ENCODE measurements at places on chromosomes 6 and 20.

DNA sequence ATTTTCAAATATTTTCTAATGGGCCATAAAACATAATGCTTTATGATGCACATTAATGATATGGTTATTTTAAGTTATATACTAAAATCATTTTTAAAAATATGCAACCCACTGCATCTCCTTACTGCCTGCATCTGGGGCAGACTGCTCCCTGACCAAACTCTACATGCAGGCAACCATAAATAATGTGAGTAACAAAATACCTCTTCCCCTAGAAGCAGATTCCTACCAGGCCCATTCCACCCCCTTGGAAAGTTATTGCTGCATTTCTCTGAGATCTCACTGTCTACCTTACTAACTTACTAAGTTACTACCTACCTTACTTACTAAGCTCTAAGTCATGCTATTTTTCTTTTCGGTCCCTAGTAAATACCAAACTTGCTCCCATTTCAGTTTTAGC lies 71.8 kb downstream of the ATG5 start:
- no peaks in the 10 kb centered on the region for H3K36me3 ChIP-seq
- DNase-seq, result no peak
- no peaks in the 10 kb centered on the region for H3K4me1 ChIP-seq
- no peaks in the 10 kb centered on the region for H3K27me3 ChIP-seq
- no peak overlapping the region for H3K4me3 ChIP-seq

- no peak overlapping the region for H3K4me3 ChIP-seq
- DNase-seq, result no peak
- no peaks in the 10 kb centered on the region for H3K27me3 ChIP-seq
- no peak overlapping the region for H3K27ac ChIP-seq
Measured at GRCh38 chr6:3719462-3720308, 31.8 kb downstream of the PXDC1 start.

DNA sequence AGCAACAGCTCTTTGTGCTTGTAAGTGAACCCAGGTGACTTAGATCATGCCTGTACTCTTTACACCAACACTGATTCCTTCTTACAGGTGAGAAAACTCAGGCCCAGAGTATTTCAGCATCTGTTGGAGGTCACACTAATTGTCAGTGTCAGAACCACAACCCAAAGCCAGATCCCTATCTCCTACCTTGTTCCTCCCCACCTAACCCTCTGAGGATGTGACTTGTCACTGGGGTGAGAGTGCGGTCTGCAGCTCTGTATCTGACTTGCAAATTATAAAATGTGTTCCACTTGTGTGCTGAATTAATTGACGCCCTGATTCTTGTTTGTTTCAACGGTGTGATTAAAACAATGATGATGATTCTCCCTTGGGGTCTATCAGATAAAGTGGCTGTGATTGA lies 232.5 kb upstream of the KCNG1 start:
- peaks cover 4% of the 10 kb centered on the region for H3K27me3 ChIP-seq
- no peaks in the 10 kb centered on the region for H3K4me1 ChIP-seq
- H3K36me3 ChIP-seq, result no peaks in the 10 kb centered on the region
- H3K4me3 ChIP-seq, result no peak overlapping the region
- DNase-seq, result no peak
- H3K27ac ChIP-seq, result no peak overlapping the region

- no peak for DNase-seq
- no peaks in the 10 kb centered on the region for H3K27me3 ChIP-seq
- no peaks in the 10 kb centered on the region for H3K36me3 ChIP-seq
- no peaks in the 10 kb centered on the region for H3K4me1 ChIP-seq
- no peak overlapping the region for H3K27ac ChIP-seq
- no peak overlapping the region for H3K4me3 ChIP-seq
Measured at GRCh38 chr20:33475381-33476152, 14.3 kb upstream of the CBFA2T2 start.

GRCh38 chr6:90385759-90386313 lies 89.2 kb upstream of the BACH2 start:
- no peak overlapping the region for H3K27ac ChIP-seq
- DNase-seq, result no peak
- peaks cover 13% of the 10 kb centered on the region for H3K4me1 ChIP-seq
- H3K36me3 ChIP-seq, result no peaks in the 10 kb centered on the region
- H3K27me3 ChIP-seq, result no peaks in the 10 kb centered on the region

DNA sequence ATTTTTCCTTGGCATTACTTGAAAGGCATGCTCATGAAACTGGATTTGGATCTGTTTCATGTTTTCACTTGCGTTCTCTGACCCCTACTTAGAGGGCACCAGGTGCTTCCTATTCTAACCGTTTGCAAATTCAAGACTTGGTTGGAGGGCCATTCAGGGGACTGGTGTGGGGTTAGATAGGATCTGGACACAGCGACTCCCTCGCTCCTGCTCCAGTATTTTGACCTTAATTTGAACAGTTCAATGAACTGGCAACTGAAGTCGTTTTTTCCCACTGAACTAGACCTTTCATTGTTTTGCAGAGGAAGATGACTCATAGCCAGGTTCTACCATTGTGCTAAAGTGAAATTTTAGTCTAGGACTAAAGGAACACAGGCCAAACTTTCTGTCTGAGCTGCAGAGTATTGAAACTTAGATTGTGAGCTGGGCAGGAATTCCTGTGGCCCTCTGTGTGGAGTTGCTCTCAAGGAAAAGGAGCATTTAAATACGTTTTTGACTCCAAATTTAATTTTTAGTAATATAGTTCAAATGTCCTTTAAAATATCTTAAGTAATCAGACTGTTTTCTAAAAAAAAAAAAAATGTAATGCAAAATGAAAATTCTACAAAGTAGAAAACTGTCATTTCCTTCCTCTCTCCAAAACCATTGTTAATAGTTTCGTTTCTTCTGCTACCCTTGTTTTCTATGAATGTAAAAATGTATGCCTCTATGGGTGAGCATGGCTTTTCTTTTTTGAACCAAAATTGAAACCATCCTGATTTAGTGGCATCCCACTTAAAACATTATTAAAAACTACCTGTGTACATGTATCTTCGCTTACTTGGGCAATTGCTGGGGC lies 64.8 kb downstream of the UTRN start:
- H3K27me3 ChIP-seq, result no peaks in the 10 kb centered on the region
- H3K27ac ChIP-seq, result peak overlapping the region; percentile 40
- H3K36me3 ChIP-seq, result no peaks in the 10 kb centered on the region
- peaks cover 88% of the 10 kb centered on the region for H3K4me1 ChIP-seq

DNA sequence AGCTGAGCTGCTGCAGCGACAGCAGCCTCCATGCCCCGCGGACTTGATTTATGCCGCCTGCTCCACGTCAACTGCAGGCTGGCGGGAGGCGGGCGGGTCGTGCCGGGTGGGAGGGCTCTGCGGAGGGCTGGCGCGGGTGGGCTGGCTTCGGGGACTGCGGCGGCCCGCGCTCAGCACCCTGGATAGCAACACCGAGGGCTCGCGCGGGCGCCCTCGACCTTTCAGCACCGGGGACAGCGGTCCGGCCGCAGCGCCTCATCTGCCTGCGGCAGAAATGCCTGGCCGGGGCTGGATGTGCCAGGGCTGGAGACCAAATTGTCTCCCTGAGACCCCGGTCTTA lies 792 bp downstream of the SNAP25 start:
- H3K4me3 ChIP-seq, result no peak overlapping the region
- H3K27me3 ChIP-seq, result peaks cover 11% of the 10 kb centered on the region

DNA sequence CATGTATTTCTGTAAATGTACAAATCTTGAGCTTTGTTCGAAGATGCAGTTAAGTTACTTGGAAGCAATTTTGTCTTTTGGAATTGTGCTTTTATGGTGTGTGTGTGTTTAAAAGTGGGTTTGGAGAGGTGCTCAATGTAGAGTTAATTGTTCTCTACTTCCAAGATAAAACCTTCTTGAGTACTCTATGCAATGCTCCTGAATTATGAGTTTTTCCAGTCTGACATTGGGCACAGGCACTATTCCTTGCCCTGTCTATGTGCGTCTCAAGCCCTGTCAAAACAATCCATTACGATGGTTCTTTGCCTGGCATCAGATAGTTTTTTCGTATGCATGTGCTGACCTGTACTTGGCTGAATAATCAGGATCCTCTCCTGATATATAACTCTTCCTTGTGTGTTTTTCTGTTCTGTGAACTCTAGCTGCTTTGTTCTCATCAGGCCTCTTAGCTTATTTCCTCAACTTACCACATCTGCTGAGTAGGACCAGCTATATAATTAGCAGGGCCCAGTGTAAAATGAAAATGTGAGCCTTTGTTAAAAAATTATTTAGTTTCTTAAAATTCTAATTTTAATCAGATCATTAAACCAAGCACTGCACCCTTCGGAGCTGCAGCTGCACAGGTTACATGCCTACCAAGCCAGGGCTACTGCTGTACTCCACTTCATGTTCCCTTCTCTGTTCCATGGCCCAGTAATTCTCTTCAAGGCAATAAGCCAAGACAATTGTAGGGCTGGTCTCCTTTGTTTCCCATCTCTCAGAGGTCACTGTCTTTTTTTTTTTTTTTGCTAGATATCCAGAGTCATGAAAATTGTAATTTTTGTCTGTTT lies 160.1 kb downstream of the ZFAND3 start:
- no peaks in the 10 kb centered on the region for H3K36me3 ChIP-seq
- H3K27me3 ChIP-seq, result no peaks in the 10 kb centered on the region
- H3K27ac ChIP-seq, result no peak overlapping the region
- DNase-seq, result no peak

GRCh38 chr6:11731423-11731822 lies 47.2 kb downstream of the ADTRP start:
- peaks cover 47% of the 10 kb centered on the region for H3K4me1 ChIP-seq
- H3K36me3 ChIP-seq, result no peaks in the 10 kb centered on the region
- no peak overlapping the region for H3K27ac ChIP-seq

GRCh38 chr6:14206391-14206790 lies 88.8 kb downstream of the CD83 start:
- no peak overlapping the region for H3K4me3 ChIP-seq
- H3K27me3 ChIP-seq, result no peaks in the 10 kb centered on the region
- DNase-seq, result no peak
- H3K4me1 ChIP-seq, result peaks cover 1% of the 10 kb centered on the region
- H3K36me3 ChIP-seq, result no peaks in the 10 kb centered on the region

DNA sequence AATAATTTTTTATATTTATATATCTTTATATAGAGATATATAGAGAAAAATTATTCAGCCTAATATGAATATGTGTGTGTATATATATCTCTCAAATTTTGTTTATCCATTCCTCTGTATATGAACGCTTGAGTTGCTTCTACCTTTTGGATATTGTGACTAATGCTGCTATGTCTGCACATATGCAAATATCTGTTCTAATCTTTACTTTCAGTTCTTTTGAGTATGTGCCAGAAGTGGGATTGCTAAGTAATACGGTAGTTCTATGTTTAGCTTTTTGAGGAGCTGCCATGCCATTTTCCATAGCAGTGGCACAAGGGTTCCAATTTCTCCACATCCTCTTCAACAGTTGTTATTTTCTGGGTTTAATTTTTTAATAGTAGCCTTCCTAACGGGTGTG lies 72.8 kb upstream of the CEP85L start:
- no peak overlapping the region for H3K27ac ChIP-seq
- no peaks in the 10 kb centered on the region for H3K36me3 ChIP-seq
- no peak for DNase-seq
- H3K27me3 ChIP-seq, result no peaks in the 10 kb centered on the region

DNA sequence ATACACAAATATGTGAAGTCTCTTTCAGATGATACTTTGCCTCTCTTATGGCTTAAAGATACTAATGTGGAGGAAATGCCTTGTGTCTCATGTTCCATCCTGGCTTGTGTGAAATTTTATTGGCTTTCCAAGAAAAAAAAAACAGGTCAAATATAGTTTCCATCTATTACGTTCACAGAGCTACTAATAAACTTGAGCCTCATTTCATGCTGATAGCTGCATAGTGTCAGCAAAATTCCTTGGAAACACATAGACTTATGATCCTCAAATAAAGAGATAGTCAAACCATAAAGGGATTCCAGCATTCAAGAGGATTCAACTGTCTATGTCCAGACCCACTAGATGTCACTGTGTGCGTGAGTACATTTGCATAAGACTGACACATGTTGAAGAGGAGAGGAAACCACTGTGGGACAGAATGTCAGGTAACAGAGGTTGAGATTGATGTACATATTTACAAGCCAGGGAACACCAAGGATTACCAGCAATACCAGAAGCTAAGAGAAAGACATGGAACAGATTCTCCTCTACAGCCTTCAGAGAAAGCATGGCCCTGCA lies 266.6 kb downstream of the COL12A1 start:
- H3K4me1 ChIP-seq, result no peaks in the 10 kb centered on the region
- no peaks in the 10 kb centered on the region for H3K36me3 ChIP-seq
- no peak for DNase-seq
- no peak overlapping the region for H3K4me3 ChIP-seq
- no peak overlapping the region for H3K27ac ChIP-seq

GRCh38 chr6:105321728-105322127 lies 81.2 kb downstream of the PREP start:
- no peaks in the 10 kb centered on the region for H3K27me3 ChIP-seq
- DNase-seq, result no peak
- peaks cover 17% of the 10 kb centered on the region for H3K36me3 ChIP-seq
- no peaks in the 10 kb centered on the region for H3K4me1 ChIP-seq
- no peak overlapping the region for H3K27ac ChIP-seq
- H3K4me3 ChIP-seq, result no peak overlapping the region

DNA sequence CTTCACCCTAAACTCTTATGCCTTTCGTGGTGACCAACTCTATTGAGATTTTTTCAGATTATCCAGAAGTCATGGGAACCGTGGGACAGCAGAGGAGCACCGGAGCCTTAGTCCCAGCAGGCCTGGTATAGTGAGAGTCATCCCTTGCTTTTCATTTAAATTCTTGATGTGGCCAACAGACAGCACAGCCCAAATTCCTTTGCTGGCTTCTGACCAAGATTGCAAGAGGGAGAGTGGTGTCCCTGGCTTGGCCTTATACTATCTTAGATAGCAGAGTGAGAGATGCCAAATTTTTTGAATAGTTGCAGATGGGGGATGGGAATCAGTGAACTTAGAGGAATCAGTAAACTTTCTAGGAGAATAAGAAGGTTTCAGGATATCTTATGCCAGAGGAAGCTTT lies 7.8 kb downstream of the STX11 start:
- H3K4me3 ChIP-seq, result no peak overlapping the region
- no peaks in the 10 kb centered on the region for H3K4me1 ChIP-seq
- H3K27ac ChIP-seq, result no peak overlapping the region
- no peaks in the 10 kb centered on the region for H3K27me3 ChIP-seq
- DNase-seq, result no peak

GRCh38 chr6:167402195-167402686 lies 77.4 kb downstream of the TTLL2 start:
- no peaks in the 10 kb centered on the region for H3K4me1 ChIP-seq
- no peaks in the 10 kb centered on the region for H3K27me3 ChIP-seq
- no peak overlapping the region for H3K27ac ChIP-seq

- no peaks in the 10 kb centered on the region for H3K36me3 ChIP-seq
- H3K27me3 ChIP-seq, result no peaks in the 10 kb centered on the region
- H3K4me3 ChIP-seq, result no peak overlapping the region
- no peak for DNase-seq
- no peak overlapping the region for H3K27ac ChIP-seq
- peaks cover 53% of the 10 kb centered on the region for H3K4me1 ChIP-seq
Measured at GRCh38 chr6:110185879-110186278, 5.7 kb downstream of the CDC40 start.

DNA sequence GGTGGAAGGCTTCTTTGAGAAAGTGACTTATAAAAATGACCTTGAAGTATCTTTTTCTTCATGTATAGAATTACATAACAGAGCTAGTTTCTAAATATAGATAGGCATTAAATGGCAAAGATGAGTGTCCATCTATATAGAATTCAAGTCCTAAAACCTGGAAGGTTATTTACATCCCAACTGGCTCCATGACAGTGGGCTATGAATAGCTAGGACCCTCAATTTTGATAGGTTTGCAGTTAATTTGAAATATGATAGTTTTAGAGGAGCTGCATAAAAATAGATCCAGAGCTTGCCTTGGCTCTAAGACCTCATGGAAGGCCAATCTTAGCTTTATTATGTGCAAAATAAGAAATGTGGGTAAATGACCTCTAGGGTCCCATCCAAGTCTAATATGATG lies 310.6 kb upstream of the CITED2 start:
- H3K4me1 ChIP-seq, result no peaks in the 10 kb centered on the region
- no peaks in the 10 kb centered on the region for H3K36me3 ChIP-seq
- H3K27ac ChIP-seq, result no peak overlapping the region
- H3K27me3 ChIP-seq, result no peaks in the 10 kb centered on the region
